ENCODE measurements at places on chromosomes 5 and 9.

DNA sequence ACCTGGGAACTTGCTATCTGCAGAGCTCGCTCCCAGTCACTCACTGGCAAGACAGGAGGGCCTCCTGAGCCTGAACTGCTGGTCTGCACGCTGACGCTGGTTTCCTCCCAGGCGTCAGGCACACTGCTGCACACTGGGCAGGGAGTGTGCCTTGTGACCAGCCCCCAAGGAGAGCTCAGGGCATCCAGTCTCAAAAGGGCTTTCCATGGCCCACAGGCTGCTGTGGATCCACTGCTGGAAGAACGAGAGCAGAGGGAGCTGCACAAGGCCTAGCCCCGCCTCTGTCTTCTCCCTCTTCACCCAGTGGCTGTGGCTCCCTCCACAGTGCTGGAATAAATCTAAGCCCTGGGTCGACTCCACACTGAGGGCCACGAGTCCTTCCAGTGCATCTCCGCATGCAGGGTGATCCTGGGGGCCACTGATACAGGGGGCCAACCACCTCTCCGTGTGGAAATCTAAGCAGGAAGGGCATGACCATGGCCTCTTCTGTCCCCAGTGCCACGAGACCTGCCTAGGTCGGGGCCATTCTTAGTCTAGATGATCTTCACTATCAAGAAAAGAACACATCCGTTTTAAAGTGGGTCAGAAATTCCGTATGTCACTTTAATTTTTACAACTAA lies 93.6 kb downstream of the CAMSAP1 start:
- DNase-seq: no peak

GRCh38 chr5:107889387-107889786 lies 218.7 kb upstream of the EFNA5 start:
- DNase-seq: no peak

GRCh38 chr5:95949810-95950209 lies 11.8 kb downstream of the ELL2 start:
- DNase-seq: no peak

GRCh38 chr9:133108794-133109641 lies 12.0 kb downstream of the RALGDS start:
- no peak for DNase-seq

DNA sequence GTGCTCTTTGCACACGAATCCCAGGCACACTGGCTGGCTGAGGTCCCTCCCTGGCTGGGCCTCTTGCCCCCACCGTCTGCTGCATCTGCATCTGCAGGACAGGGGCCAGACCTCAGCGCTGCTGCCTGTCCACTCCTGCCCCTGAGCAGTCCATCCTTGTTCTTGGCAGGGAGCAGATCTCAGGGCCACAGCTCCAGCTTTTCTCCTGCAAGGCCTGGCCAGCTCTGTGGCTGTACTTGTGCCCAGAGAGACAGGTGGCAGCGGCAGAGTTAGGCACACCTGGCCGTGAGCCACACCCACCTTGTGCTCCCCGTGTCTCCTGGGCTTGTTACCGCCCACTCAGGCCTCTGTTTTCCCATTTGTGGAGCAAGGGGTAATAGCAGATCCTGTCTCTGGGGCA lies 13.9 kb downstream of the NEK6 start:
- no peak for DNase-seq

DNA sequence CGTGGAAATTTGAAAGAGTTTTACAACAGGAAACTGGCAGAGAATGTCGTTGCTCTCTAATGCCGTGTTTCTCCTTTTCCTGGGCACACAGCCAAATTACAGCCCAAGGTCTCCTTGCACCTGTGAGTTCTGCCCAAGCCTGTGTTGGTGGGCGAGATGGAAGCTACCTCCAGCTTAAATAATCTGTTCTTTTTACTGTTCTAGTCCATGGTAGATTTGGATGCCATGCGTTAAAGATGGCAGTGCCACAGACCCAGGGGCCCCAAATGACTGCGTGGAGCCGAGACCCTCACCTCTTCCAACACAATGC lies 92.6 kb upstream of the IRX4 start:
- no peak for DNase-seq

Data from PC-9 (cell line).